ENCODE measurements at places on chromosomes 7 and 10.
A peak's percentile ranks its signal among the peaks of the same experiment; 100 is the strongest.

- no peak for DNase-seq
Measured at GRCh38 chr7:78530351-78530750, 731.8 kb downstream of the PHTF2 start.

DNA sequence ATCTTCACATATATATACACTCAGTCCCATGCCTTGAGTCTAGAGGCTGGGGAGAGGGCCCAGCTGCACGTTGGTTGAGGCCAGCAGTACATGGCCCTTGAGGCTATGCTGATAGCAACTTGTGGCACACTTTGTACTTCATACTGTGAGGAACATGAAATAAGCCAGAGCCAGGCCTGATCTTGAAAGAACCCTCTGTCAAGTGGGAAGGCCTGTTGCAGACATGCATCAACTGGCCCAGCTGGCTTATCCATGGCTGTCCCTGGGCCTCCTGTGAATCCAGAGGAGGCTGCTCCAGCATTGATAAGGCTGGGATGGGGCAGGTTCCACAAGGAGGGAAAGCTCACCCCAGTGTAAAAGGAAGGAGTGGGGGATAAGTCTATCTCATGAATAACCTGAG is 140.4 kb downstream of the NRF1 start:
- DNase-seq = no peak

DNA sequence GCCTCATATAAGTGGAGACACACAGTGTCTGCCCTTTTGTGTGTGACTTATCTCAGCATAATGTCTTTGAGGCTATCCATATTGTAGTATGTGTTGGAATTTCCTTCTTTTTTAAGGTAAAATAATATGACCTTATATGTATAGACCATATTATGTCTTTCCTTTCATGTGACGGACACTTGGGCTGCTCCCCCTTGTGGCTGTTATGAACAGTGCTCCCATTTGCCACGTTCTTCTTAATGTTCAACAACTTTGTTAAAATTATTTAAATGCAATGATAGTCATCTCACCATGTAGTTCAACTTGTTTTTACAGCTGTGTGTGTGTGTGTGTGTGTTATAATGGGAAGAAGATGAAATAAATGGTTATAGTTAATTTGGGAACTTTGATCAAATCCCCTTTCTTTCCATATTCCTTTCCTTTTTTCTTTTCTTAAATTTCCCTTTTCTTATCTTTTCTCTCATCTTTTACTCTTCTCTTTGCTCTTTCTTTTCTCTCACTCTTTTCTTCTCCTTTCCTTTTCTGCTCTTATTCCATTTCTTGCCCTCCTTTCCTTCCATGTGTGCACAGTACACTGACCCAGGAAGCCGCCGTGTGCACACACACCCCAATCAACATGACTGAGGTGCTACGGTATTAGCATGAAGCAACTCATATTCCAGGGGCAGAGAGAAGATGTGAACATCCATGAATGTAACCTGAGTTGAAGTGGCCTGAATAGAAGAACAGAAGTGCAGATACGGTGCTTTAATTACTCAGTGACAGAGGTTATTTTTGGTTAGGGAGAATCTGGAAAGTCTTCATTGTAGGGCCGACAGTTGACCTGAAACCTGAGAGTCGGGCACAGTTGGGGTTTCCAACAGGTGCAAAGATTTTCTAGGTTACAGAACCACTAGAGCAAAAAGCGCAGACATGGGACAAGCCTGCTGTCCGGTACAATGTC is 596.6 kb downstream of the SDK1 start:
- peak; percentile 15 for DNase-seq

DNA sequence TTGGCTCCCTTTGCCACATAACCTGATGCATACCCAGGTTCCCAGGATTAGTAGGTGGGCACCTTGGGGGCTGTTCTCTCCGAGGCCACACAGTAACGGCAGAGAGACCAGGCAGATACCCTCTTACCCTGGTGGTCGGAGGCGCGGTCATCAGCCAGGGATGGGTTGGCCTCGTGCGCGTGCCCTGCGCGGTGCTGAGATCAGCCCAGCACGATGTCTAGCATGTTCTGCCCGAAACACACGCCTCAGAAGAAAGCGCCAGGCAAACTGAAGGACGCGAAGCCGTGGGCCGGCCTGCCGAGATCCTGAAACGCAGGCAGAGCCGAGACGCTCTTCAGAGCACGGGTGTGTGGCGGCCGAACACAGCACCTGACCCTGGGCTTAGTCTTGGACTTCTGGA is 34.7 kb upstream of the CFAP46 start:
- DNase-seq = no peak

DNA sequence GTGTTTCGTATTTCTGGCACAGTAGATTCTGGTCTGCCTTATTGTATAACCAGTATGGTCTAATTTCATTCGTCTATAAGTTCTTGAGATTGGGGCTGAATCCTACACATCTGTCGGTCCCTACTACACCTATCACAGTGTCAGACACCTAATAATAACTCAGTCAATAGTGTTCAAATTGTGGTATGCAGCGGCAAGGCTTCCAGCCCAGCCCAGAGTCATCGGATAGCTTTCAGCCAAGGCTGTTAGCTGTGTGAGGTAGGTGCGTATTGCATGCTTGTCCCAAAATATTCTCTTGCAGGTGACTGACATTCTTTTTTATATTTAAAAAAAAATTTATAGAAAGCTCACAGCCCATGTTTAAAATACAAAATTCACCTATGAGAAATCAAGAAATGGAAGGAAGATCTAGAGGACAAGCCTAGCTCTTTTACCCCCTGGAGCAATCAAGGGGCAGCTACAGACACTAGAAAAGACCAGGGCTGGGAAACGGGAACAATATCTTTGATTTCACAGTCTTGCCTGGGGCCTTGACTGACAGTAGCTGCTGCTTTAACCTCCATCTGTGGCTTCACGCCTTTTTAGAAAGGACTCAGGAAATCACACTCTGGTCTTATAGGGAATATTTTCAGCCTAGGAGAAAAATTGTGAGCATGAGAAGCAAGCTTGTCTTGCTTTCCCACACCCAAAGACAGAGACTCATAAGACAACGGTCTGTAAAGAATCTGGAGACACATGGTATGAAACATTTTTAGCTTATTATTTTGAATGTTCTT is 9.5 kb upstream of the ASB4 start:
- DNase-seq = no peak

DNA sequence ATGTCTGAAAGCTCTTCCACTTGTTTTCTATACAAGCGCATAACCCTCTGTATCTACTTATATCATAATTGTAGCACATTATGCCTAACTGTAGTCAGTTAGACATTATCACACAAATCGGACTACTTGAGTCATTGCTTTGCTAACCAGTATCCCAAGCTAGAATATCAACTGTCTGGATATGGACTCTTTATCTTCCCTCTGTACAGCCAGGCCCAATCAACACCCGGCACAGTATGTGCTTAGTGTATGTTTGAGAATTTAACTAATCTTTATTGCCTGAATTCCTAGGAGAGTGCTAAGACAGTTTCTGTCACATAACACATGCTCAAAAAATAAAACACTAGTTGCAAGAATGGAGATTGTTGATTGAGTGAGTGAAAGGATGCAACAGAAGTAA is 211.2 kb downstream of the ARL4A start:
- no peak for DNase-seq

DNA sequence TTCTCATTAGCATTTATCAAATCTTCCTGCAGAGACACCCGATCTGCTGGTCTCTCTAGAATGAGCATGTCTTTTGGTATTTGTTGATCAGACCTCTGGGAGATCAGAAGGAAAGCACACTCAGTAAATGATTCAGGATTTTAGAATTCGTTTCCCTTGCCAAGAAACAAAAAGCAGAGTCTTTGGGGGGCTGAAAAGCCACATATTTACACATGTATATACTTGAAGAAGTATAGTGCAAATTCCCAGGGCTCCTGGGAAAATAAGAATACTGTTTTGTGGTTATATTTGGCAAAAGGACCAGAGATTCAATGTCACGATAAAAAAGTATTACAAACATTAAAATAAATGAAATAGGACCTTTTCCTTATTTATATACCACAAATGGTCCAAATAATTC is 100.2 kb downstream of the AGMO start:
- DNase-seq = no peak

DNA sequence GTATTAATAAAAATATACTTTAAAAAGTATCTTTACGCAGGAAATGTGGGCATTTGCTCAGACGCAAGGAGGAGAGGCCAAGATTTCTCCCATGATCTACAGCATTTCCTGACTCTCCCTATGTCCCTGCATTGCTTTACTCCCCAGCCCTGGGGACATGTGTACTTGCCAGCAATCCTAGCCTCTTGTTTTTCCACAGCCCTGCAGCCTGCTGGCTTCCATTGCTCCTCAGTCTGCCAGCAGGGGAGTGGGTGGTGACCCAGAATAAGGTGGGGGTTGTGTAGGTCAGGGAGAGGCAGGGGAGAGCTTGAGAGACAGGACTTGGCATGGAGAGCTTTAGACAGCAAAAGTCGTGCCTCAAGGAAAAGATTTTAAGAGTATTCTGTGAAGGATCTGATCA is 307.7 kb downstream of the CDK14 start:
- no peak for DNase-seq

GRCh38 chr7:106367018-106367420 is 82.2 kb upstream of the NAMPT start:
- DNase-seq = no peak

DNA sequence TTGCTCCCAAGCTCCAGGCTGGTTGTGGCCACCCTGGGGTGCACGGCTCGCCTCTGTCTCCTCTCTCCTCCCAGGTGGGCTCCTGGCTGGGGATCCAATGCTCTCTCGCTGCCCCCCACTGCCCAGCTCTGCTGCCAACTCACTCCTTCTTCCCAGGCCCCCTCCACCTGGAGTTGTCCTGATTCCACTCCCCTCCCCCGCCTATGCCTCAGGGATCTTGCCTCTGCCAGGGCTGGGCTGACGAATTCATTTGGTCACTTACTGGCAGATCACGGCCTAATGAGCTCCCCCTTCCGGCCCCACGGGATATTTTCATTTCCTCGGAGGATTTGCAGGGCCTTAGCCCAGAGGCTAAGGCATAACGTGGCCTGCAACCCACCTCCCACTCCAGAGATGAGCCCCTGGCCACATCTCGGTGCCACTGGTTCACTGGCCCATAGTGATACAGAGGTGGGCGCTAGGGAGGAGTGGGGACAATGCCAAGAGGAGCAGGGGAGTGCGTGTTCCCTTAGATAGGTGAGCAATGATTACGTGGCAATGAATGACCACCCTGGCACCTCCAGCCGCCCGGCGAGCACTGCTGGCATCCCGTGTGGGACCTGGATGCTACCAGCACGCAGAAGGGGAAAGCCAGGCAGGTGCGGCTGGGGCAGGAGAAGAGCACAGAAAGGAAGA is 344.6 kb upstream of the SHH start:
- no peak for DNase-seq

DNA sequence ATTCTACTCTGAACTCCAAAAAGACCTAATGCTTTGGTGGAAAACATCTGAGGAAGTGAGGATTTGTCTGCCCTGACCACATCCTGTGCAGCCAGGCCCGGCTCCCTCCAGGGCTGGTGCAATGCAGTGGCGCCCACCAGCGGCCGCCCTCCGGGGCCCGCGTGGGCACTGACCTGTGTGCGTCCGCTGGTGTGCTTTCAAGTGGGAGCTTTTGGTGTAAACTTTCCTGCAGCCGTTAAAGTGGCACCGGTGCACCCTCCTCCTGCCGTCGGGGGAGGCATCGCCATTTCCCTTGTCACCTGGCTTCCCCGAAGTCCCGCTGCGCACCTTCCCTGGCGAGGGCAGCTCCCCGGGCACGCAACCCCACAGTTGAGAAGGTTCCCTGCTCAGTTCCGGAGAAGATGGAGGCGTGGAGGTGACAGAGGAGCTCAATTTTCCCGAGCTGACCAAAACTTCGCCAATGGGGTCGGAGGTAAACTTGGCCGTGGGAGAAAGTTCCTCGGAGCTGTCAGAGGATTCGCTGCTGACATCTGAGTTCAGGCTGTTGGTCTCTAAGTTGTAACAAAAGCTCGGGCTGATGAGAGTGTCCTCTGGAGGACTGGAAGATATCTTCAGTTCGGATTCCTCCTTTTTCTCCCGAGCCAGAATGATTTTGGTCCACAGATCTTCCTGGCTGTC is 3.4 kb downstream of the KLF6 start:
- no peak for DNase-seq

GRCh38 chr10:110797416-110797815 is 74.3 kb upstream of the PDCD4 start:
- no peak for DNase-seq

GRCh38 chr10:49385939-49386922 is 9.7 kb downstream of the DRGX start:
- no peak for DNase-seq

GRCh38 chr7:151808400-151809145 is 68.3 kb downstream of the PRKAG2 start:
- no peak for DNase-seq

- DNase-seq = no peak
Measured at GRCh38 chr7:78197447-78197846, 398.9 kb downstream of the PHTF2 start.

DNA sequence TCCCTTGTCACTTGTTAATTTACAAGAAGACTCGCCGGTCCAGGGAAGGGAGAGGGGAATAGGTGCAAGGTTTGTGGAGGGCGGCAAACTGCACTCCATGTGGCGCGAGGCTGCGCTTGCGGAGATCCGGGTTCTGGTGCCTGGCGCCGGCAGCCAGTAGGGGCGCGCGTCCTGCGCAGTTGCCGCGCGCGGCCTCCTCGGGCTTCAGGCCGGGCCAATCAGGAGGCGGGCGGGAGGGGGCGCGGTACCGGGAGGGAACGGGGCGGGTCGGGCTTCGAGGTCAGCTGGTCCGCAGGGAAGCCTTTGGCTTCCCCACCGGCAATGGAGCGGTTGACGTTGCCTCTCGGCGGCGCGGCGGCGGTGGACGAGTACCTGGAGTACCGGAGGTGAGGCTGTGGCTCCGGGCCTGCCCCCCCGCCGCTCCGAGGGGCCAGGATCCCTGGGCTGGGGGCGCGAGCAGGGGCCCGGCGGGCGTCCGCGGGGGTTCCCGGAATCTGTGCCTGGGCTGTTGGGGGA is at the start of gene FAM221A:
Gene FAM221A (plus strand): TSS at position 302 of the 516 bp plus-strand sequence. CDS start 20 bp downstream, at position 322.
- DNase-seq = peak; percentile 67

- no peak for DNase-seq
Measured at GRCh38 chr10:131833446-131834080, 67.2 kb upstream of the PPP2R2D start.

- DNase-seq = no peak
Measured at GRCh38 chr10:131067690-131068089, 243.8 kb downstream of the TCERG1L start.

DNA sequence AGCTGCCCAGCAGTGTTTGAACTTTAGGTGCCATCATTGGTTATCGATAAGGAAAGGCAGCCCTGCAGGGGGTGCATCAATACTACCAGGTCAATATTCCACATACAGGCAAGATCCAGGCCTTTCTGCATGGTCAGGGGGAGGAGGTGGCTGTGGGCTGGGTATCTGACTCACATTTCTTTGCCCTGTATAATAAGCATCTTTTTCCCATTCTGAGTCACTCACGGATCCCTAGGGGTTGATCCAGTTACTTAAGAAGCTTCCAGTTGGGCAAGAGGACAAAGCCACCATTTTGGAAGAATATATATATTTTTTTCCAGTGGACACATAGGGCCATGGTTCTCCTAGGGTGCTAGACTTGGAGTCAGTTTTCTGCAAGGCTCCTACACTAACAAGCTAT is 114.2 kb upstream of the HABP2 start:
- no peak for DNase-seq
